ENCODE measurements at places on chromosomes 3 and 15. TPM values are rescaled to one million over a fixed set of nuclear protein-coding genes. Genes with fewer than 3 reads are reported as not detected.

DNA sequence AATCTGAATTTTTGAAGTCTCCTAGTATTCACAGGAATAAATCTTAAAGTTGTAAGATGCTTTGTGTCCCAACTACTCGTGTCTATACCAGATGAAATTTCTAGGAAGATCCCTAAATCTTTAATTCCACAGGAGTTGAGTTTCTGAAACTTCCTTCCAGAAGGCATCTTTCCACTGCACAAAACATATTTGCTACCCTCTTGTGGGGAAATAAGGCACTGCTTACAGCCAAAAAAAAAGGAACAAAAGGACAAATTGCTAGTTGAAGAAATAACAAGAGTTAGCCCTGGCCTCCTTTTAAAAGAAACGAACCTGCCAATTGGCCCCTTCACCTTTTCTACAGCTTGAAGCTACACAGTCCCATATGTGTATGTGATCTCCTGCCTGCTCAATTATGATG, 54.0 kb downstream of the TAFA4 start:
- no peak for DNase-seq

- no peak for DNase-seq
Measured at GRCh38 chr3:89217148-89217685, 109.8 kb downstream of the EPHA3 start.

DNA sequence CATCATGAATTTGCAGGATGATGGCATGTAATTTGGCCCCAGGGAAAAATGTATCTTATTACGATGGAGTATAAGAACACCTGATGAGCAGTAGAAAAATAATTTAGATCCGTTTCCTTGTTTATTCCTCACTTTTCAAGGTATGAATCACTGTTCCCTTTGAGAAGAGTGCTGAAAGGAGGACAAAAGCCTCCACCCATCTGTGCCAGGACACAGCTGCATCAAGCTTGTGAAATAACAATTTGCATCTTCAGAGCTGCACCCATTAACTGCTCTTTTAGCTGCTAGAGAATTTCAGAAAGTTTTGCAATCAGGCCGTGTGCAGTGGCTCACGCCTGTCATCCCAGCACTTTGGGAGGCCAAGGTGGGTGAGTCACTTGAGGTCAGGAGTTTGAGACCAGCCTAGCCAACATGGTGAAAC, 9.6 kb downstream of the CLDND1 start:
- no peak for DNase-seq

DNA sequence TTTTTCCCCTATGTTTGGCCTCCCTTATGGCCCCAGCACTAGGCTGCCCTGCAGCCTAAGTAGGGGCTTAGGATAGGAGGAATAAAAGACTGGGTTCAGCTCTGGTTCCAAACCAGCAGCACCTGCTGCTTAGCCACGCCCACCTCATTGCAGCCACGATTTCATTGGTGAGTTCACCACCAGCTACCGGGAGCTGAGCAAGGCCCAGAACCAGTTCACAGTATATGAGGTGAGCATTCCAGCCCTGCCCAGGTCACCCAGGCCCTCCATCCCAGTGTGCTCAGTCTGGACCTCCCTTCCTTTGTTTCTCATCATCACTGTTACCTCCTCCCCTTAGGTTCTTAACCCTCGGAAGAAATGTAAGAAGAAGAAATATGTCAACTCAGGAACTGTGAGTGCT, 11.5 kb downstream of the CPNE9 start:
- DNase-seq: peak; percentile 73

DNA sequence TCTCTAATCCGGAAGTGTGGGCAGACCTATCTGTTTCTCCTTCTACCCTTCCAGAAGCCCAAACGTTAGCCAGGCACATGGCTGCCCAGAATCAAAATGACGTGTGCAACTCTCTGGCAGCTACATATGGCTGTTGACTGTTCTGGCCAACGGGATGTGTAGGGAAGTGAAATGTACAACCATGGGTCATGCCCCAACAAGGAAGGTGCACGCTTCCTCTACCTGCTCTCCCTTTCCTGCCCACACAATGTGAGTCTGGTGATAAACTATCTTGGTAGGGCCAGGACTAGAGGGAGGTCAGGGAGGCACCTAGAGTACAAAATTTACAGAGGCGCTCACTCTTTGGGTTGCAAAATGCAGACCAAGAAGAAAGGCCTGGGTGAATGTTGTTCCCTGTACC, 495.9 kb upstream of the PROK2 start:
- DNase-seq: no peak

- DNase-seq: no peak
Measured at GRCh38 chr3:183862610-183863009, 22.1 kb downstream of the PARL start.

DNA sequence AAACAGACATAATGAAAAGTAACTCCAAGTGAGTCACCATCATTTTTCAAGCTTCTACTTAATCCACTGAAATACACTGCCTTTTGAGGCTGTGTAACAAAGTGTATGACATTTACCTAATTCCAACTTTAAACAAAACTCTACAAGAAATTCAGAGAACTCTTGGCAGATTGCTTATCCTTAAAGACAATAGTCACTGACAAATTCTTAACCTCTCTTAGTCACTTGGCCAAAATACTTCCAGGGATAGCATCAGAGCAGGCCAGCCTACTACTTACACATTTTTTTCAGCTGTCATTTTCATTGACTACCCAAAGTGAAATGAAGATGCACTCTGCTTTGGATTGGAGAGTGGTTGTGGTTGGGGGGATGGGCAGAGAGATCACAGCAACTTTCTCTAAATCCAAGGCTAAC, 3.6 kb downstream of the WWTR1 start:
- DNase-seq: no peak

- no peak for DNase-seq
Measured at GRCh38 chr3:150703299-150703755, 393 bp downstream of the ERICH6 start.

DNA sequence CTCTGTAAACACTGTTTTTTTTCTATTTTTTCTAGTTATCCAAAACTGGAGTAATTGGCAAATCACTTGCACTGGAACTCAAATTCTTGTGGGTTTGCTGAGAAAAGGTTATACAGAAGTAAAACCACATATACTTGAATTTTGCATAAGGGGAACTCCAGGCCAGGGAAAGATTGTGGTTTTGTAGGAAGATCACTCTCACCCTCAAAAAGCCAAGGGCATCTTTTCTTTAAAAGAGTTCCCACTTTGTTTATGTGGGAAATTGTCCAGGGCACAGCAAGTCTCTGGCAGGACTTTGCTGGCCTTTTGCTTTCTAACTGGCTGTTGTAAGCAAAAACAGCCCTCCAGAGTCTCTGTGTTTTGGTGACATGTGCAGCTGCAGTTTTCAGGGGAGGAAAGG, 340.3 kb upstream of the RBMS3 start:
- DNase-seq: no peak

- no peak for DNase-seq
Measured at GRCh38 chr3:125087768-125088391, 32.1 kb upstream of the HEG1 start.

Gene RBMS3
- total RNA-seq: 7.3 TPM
